ENCODE measurements at places on chromosomes 2 and 18.

GRCh38 chr2:205767617-205768016 is 85.3 kb downstream of the NRP2 start:
- no peak for DNase-seq

DNA sequence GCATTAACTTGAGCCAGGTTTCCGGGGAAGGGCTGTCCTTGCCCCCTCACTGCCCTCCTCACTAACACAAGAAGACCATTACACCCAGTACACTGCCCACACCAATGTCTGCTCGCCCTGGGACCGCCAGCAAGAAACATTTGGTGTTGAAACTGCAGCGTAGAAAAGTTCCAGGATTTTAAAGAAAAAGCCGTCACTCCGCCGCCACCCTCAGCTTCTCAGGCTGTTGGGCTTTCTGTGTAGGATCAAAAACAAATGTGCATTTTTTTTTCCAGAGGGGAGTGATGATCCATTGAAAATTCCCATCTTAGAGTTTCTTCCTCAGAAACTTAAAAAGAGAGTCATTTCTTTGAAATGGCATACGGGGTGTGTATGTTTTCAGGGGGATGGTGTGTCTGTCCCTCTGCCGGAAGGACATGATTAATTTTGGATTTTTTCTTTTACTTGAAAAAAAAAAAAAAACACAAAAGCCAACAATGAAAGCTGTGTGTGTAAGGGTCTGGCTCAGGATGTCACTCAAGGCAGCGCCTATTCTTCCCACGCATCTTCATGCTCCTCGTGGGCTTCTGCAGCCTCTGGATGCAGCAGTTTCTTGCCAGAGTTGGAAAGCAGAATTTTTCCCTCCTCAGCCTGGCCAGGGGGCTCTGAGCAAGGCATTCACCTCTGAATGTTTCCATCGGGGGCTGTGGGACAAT is 184.9 kb downstream of the GLI2 start:
- DNase-seq = no peak

DNA sequence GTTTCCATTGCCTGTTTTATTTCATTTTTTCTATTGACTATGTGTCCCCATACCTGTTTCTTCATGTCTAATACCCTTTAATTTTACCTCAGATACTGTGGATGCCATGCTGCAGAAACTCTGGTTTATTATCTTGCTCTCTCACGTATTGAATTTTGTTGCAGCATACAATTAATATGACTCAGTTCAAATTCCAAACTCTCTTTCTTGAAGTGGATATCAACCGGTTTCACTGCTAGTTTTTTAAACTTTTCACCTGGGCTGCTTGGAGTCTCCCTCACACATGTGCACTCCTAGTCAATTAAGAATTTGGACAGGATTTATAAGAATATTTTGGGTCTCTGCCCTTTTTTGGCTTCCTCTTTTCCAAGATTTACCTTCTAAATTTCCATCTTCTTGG is 70.6 kb upstream of the CAPN13 start:
- DNase-seq = no peak

DNA sequence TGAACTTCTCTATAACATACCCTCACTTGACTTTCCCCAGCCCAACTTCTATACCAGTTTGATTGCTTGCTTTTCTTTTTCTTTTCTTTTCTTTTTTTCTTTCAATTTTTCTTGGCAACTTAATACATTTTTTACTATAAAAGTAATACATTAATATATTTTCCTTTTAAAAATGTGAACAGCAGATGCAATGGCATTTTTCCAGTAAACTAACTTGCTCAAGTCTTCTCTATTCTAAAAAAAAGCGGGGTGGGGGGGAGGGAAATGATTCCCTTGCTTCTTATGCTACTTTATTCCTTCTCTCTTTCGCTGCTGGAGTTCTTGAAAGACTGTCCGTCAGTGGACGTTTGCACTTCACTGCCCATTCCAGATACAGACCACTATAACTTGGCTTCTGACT is 70.5 kb downstream of the RBMS1 start:
- no peak for DNase-seq

GRCh38 chr2:182763311-182763912 is 47.4 kb downstream of the DNAJC10 start:
- DNase-seq = no peak

GRCh38 chr2:184610891-184611290 is 12.6 kb downstream of the ZNF804A start:
- no peak for DNase-seq

- no peak for DNase-seq
These were observed 18.9 kb downstream of the TWIST2 start for GRCh38 chr2:238866656-238867277.

DNA sequence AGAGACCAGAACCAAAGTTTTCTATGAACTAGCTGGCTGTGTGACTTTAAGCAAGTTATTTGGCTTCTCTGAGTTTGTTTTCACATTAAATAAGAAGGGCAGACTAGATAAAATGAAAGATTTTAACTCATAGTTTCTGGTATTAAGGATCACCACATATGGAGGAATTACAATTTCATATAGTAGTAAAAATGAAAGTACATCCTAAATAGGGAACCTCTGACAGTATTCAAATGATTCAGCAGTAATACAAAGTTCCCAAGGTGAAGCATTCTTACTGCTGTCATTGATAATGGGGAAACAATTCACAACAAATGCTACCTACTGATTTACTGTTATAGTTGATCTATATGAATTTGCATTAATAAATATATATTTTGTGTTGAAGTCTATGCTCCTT is 170.3 kb upstream of the VRK2 start:
- no peak for DNase-seq

DNA sequence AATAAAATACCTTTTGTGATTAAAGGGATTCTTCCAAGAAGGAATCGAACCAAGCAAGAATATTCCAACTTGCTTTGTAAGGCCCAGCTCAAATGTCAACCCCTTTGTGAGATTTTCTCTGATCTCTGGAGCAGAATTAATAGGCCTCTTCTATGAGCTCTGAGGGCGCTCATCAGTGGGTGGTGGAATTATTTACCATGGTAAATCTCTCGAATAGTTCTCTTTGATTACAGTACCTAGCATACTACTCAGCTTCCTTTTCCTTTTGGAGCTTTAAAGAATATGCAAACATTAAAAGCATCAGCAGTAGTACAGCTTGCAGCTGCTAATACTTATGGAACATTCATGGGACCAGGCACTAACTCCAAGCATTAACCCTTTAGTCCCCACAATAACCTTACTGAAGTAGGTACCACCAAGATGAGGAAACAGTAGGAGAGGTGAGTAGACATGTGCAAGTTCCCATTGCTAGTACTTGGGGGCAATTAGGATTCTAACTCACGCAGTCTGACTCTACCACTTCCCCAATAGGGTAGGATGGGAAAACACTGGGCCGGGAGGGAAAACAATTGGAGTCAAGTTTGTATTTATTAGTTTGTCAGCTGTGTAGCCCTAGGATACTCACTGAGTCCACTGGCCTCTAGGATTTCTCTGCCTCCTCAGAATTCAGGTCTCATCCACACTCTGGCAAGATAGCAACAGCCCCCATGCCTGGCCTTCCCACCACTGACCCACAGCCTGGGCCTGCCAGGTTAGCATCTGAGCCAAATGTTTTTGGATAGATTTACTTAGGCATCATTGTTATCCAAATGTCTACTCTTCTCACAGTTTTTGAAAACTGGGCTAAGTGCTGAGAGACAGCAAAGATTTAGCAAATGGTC is 21.7 kb downstream of the ADD2 start:
- no peak for DNase-seq

GRCh38 chr18:5717256-5717655 is 173.5 kb upstream of the EPB41L3 start:
- DNase-seq = no peak

DNA sequence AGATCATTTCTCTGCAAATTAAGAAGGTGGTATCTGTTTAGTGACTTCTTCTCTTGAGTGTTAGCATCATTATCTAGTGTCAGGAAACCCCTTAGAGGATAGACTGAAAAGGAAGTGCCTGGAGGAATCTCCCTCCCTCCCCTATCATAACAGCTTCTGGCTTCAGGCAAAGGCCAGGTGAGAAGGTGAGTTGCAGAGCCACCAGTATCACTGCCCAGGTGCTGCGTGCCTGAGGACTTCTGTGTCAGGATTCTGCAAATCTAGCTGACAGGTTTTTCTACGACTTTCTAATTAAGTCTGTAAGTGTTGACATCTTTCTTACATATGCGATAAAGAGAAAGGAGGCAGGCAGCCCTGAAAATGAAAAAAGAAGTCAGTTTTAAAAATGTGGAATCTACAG is 111.9 kb downstream of the CCDC85A start:
- no peak for DNase-seq

DNA sequence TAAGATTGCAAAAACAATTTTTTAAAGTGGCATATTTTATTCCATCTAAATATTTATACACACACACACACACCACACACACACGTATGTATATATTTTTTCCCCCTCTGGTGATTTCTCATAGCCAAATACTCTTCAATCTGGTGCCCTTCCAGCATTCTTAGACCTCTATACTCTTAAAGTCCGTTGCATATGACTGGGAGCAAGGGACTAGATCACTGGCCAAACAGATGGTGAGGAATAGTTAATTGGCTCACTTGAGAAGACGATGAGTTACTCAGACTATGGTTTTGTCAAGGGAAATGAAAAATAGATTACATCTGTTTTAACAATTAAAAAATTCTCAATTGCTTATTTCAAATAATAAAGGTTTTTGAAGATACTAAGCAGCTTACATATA is 512.5 kb upstream of the LRRTM4 start:
- no peak for DNase-seq

DNA sequence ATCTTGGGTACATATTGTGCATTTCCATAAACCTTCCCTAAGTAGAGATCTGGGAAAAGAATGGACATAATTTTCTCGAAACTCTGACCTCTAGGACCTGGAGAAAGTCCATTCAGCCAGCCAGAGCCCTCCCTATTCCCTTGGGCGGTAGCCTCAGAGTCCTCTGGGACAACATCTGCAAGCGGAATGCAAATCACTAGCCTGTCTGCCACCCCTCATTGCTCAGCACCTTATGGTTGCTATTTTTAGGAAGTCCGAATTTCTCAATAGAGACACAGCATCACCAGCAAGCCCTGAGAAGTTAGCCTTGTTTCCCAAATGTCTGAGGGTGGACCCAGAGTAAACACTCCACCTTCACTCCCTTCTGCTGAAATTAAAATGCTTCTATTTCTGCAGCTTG is 17.6 kb upstream of the CD28 start:
- peak; percentile 83 for DNase-seq

DNA sequence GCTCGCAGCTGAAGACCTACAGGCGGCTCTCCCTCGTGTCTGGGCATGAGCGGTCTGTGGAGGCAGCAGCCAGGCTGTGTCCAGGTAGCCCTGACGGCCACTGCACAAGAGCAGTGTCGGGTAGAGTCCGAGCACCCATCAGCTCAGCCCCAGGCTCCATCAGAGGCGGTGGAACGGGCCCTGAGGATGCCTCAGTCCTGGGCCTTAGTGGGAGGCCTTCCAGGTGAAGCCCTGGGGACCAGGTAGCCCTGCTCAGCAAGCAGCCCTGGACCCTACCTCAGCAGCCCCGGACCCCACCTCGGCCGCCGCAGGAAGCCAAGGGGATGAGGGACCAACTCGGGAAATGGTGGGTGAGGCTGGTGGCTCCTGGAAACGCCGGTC is 21.3 kb upstream of the KLF11 start:
- no peak for DNase-seq

- no peak for DNase-seq
These were observed 37.7 kb downstream of the PIK3C3 start for GRCh38 chr18:41992703-41993102.

DNA sequence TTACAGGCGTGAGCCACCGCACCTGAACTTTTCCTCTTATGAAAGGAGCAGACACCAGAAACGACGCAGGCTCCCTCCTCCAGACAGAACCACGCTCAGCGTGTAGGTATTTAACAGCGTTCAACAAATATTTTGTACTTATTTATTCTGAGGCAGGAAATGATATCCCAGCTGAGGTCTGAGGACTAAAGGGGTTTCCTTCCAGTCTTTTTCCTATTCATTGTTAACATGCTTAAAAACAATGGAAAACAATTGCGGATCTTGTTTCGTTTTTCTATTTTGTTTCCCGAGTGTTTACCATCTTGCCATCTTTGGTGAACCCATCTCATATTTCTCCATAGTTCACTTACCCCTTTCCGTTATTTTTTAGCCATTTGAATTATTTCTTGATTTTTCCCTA is 43.7 kb upstream of the FOSL2 start:
- DNase-seq = peak; percentile 6

GRCh38 chr2:60565472-60565871 is 12.0 kb upstream of the BCL11A start:
- DNase-seq = no peak

DNA sequence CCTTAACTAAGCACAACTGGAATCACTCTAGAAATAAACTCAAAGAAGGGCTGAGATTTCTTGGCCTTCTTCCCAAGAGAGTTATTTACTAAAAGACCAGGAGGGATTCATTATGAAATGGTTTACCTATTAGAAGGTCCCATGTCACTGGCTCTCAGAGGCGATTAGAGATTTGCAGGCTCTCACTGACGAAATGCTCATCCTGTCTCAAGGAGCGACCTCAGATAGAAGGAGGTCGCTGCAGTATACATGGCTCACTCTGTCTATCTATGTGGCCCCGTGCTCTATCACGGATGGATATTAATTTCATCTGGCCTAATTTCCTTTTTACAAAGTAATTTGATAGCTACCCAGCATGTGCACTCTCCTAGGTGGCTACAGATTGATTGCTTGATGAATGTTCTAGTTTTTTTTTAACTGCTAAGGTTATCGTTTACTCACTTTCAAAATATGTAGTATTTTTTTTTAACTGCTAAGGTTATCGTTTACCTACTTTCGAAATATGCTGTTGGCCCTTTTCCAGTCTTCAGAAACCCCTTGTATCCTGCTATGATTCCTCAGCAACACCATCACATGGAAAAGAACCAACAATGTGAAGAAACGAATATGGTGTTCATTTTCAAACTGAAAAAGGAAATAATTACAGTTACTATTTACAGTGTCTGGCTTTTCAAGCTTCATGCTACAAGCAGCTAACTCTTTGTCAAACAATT is 9.1 kb downstream of the SMIM21 start:
- no peak for DNase-seq

DNA sequence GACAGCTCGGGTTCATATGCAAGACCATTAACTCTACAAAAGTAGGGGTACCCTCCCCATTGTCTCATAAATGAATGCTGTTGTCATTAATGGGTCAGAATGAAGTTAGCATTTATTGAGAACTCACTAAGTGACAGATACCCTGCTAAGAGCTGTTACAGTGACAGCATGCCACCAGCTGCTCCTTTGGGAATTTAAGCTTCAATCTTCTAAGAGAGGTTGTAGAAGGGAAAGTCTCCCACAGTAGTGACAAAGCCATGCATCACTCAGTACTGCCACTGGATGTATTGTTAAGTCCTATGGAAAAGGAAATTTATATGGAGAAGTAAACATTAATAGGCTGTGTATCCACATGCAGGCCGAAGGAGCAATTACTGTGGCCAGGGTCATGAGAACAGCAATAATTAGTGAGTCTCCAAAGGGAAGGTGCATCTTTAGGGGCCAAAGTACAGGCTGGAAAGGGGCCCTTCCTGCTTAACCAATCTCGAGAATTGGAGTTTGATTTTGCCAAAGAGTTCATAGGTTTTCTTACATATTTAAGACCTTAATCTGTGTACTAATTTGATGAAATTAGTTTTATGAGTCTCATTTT is 64.5 kb upstream of the FAM124B start:
- DNase-seq = no peak

GRCh38 chr18:9148203-9148552 is 11.6 kb downstream of the ANKRD12 start:
- DNase-seq = no peak
